Naive B cell (primary cell): ENCODE measurements at places on chromosomes 6 and 20.
A peak's percentile ranks its signal among the peaks of the same experiment; 100 is the strongest.

DNA sequence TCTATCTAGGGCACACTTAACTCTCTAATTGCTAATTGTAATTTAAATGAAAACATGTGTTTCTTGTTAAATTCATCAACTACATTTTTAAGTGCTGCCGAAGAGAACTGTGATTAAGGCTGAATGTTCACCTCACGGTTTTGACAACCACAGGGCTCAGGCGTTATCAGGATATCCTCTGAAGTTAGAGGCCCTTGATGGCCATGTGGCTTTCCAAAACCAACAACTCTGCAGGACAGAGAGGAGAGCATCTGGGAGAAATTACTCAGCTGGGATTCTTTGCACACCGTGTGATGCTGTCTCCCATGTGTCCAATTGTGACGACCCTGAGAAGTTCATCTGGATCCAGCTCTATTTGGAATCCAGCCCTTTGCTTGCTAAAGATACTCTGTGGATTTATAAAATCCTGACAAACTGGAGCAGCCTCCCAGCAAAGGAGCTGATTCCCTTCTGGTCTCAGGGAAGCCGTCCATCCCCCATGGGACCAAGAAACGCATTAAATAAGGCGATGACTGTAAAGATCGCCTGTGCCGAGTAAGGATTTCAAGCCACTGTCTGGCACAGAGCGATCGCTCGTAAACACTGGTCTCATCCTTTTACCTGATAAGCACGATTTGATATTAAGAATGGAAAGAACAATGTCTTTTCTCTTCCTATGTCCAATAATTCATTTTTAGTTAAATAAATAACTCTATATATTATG lies 401.1 kb downstream of the CD83 start:
- DNase-seq = no peak

GRCh38 chr6:15036690-15037245 lies 209.1 kb upstream of the JARID2 start:
- DNase-seq = no peak

DNA sequence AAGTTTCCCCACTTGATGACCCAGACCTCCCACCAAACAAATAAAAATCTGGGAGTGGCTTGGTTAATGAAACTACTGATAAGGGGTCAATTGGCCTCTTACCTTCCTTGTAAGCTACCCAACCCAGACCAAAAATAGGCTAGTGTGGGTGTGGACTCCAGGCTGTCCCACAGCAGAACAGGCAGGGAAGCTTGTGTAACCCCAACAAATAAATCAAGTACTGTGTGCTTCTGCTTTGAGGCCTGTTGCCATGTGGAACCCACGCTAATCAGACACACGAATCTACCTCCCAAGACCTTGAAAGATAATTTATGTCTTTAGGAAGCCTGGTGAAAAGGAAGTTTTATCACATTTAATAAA lies 33.7 kb upstream of the PAQR8 start:
- DNase-seq = no peak

- no peak for DNase-seq
These were observed 50.8 kb downstream of the EYA2 start for GRCh38 chr20:46945465-46945864.

DNA sequence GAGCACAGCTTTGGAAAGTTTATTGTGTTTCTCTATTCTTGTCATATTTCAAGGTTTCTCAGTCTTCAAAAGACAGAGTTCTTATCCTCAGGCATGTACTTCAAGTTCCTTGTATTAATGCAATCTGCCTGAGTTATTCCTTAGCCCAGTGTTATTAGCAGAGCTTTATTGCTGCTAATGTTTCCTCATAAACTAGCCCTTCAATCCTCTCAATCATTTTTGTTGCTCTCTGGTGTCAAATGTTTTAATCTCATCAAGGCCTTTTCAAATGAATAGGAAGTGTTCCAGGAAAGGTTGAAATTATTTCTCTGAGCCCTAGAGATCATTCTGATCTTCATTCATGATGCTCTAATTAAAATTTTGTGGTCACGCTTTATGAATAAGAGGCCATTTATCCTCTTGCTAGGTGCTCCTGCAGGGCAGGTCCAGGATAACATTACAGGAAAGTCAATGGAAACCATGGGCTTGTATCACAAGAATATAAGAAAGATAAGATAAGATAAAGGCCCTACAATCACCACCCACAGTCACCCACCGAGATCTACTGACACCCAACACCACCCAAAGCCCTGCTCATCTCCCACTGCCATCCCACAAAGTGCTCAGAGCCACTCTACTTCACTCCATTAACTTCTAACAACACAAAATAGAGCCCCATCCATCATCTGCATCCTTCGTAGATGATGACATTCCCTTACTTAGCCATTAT lies 125.9 kb downstream of the COL9A1 start:
- no peak for DNase-seq

DNA sequence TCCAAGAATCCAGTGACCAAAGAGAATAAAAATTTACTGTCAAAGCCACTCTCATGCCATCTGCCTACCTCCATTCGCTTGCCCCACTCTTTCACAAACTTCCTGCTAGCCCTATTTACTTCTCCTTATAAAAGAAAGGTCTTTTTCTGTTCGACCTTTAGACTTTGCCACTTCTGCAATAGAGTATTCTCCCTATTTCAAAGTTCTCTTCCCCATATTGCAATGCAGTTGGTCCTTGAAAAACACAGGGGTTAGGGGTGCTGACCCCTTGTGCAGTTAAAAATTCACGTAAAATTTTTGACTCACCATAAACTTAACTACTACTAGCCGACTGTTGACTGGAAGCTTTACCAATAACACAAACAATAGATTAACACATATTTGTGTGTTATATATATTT lies 15.0 kb downstream of the CCN2 start:
- no peak for DNase-seq

DNA sequence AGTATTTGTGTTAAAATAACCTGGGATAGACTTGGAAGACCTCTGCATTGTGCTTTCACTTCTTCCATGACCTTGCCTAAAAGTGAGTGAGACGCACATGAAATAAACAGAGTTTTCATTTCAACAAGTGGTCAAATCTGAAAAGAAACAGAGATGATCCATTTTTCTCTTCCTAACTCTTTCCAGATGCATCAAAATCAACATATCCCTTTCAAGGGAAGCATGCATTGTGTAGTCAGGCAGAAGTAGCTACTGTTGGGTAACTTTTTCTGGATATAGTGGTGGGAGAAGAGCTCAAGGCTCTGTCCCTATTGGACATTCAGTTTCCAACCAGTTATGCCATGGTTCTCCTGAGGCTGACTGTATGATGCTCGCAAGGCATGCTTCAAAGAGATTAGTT lies 233.0 kb upstream of the JAG1 start:
- no peak for DNase-seq

DNA sequence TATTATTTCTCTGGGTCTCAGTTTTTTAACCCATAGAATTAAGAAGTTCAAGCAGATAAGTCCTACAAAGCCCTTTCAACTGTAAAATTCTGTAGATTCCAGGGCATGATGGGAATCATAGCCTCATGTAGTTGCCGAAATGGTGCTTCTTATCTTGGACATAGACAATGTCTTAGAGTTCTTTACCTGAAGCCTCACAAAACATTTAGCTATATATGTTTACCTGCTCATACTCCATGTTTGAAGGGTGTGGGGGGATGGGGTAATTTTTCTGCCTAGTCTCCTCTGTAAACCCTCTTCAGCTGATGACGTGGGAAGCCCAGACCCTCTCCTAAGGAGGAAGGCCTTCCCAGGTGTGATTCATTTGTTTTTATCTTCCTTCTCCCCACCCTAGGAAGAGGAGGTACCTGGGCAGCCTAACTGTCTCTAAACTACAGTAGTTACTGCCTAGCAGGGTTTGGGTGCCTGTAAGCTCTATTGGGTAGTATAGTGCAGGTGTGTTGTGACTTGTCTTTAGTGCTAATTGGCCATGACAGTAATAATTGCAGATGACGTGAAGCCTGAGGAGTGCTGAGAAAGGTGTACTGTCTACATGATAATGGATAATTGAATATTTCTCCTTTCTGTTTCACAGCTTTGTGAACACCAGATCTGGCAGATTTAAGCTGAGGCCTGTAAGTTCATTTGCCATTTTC lies 230.8 kb downstream of the TFAP2B start:
- no peak for DNase-seq

GRCh38 chr20:60573003-60573680 lies 614.9 kb downstream of the CDH26 start:
- DNase-seq = no peak

GRCh38 chr6:150535818-150536220 lies 63.9 kb upstream of the PLEKHG1 start:
- DNase-seq = no peak

- DNase-seq = no peak
These were observed 29.8 kb upstream of the CCN2 start for GRCh38 chr6:131980791-131981623.

DNA sequence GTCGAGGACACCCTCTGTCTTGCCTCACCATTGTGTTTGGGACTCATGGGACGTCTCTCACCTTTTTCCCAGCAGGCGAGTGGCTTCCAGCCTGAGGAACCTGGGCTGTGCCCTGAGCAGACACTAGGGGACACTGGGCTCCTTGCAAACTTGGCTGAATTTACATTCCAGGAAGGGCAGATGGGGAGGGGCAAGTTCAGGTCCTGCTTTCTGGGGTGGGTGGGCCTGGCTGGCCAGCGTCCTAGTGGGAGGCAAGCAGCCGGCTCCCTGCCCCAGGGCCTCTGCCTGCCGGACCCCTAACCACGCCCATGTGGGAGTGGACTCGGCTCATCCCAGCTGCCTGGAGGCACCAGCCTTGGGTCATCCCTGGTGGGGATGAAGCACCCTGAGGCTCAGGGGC lies 48.2 kb upstream of the MLN start:
- DNase-seq = no peak

GRCh38 chr20:11981366-11981947 lies 63.8 kb downstream of the BTBD3 start:
- DNase-seq = no peak

GRCh38 chr20:63706852-63707557 lies 771 bp downstream of the ARFRP1 start:
- DNase-seq = peak; percentile 40

- DNase-seq = peak; percentile 22
These were observed 29.7 kb downstream of the RREB1 start for GRCh38 chr6:7137335-7138045.

DNA sequence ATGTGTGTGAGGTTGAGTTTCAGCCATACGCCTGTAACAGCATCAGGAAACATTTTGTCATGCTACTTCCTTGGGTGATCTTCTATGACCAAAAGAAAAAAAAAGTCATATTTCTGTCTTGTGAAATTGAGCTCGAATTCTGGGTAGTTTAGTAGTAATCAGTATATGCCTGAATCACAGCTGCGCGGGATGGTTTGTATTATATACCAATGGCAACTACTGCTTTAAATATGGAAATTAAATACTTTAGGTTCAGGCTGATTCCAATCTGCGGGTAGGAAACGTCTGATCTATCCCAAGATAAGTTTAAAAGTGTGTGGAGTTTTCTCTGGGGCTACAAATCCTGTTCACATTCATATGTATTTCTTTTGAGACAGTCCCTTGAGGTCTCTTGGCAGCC lies 115.6 kb upstream of the FERMT1 start:
- DNase-seq = no peak

DNA sequence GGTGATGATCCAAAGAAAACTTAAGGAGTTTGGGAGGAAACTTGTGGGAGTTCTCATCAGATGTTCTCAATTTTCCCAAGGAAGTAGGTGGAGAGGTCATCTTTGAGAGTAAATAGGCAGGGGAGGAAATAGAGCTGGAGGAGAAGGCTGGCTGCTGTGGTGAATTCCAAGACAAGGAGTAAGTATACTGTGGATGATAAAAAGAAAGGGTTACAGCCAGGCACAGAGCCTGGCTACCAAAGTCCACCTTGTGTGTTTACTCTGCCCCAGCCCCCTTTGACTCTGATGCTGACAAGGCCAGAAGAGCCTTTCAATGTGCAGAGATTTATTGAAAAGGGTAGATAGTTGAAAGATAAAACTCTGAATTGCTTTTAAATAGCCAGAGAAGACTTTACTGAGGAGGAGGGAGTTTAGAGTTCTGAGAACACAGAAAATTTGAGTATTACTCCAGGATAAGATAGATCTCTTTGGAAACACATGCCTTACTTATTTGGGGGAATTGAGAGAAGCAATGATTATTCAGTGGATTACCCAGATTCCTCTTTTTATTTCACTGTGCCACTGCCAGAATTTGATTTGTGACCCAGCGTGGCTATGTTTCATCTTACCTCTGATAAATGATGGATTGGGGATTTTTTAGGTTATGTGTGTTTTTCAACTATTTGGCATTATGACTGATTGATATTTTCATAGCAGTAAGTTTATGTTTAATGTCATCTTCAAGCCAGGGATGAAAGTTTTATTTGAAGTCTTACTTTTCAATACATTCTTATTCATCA lies 182.6 kb upstream of the JAG1 start:
- no peak for DNase-seq

- DNase-seq = no peak
These were observed at the start of gene GRM1 for GRCh38 chr6:146028851-146029572. Gene GRM1, plus strand, starts transcription at chr6:146029062. Its CDS starts 456 bp downstream, at chr6:146029518.

- DNase-seq = no peak
These were observed 33.8 kb upstream of the SULF2 start for GRCh38 chr20:47818996-47819609.

- no peak for DNase-seq
These were observed 164.0 kb upstream of the RUNX2 start for GRCh38 chr6:45163952-45164766.

DNA sequence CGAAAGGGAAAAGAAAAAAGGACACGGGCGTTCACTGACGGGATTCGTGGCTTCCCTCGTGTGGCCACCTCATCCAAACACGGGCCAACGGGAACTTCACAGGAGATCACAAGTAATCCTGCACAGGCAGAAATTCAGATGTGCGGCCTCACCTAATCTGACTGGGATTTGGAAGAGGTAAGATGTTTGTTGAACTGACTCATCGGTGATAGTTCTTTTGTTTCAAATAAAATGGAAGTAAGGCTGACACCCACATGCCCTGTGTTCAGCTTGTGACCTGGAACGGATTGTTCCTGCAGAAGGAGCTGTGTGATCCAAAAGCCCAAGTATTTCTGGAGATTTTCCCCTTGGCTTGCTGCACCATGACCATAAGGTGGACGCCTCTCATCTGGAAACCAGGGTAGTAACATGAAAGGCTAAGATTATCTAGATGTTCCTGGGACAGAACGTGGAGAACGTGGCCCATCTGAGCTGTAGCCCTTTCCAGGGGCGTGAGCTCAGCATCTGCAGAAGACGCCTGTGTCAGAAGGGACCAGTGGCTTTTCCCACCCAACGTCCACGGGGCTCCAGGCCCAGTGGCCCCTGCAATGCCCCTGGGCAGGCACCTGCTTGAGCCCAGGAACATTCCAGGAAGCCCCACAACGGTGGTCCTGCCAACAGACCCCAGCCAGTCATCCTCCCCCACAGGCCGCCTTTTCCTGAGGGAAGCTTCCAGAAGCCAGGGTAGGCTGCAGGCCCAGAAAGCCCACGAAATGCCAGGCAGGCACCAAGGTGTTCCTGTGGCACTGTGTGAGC lies 39.7 kb downstream of the DLL1 start:
- no peak for DNase-seq

- no peak for DNase-seq
These were observed 223.9 kb upstream of the GGTLC1 start for GRCh38 chr20:24212494-24212893.

DNA sequence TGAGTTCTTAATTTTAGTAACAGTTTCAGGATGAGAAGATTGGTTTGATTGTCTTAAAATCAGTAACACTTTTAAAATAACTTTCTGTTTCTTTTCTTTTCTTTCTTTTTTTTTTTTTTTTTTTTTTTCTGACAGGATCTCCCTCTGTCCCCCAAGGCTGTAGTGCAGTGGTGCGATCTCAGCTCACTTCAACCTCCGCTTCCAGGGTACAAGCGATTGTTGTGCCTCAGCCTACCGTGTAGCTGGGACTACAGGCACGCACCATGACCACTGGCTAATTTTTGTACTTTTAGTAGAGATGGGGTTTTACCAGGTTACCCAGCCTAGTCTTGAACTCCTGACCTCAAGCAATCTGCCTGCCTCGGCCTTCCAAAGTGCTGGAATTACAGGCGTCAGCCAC lies 33.7 kb upstream of the KCNQ5 start:
- no peak for DNase-seq
